Natural killer cell (primary cell): ENCODE measurements at places on chromosomes 2 and 18.

- DNase-seq = no peak
Observed at GRCh38 chr18:78790960-78791359, 188.7 kb upstream of the SALL3 start.

DNA sequence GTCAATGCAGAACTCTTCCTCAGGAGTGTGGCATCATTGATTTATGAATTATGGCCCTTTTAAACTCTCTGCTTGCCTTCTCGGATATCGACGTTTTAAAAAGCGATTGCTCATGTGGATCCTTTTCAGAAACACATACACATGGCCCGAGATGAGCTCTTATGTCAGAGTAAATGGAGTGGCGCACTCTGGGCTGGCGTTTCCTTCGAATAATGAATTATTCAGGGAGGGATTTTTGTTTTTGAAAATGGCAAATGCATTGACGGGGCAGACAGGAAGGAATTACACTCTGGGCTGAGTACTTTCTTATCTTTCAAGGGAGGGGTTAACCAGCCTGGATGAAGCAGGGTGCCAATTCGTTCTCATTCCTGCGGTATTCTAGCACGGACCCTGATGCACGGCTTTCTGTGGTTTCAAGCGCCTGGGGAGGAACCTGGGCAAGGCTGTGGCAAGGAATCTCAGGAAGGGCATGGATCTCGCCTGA, 142.7 kb downstream of the PRKCE start:
- no peak for DNase-seq

GRCh38 chr2:60450488-60450887, 103.0 kb downstream of the BCL11A start:
- DNase-seq = no peak

DNA sequence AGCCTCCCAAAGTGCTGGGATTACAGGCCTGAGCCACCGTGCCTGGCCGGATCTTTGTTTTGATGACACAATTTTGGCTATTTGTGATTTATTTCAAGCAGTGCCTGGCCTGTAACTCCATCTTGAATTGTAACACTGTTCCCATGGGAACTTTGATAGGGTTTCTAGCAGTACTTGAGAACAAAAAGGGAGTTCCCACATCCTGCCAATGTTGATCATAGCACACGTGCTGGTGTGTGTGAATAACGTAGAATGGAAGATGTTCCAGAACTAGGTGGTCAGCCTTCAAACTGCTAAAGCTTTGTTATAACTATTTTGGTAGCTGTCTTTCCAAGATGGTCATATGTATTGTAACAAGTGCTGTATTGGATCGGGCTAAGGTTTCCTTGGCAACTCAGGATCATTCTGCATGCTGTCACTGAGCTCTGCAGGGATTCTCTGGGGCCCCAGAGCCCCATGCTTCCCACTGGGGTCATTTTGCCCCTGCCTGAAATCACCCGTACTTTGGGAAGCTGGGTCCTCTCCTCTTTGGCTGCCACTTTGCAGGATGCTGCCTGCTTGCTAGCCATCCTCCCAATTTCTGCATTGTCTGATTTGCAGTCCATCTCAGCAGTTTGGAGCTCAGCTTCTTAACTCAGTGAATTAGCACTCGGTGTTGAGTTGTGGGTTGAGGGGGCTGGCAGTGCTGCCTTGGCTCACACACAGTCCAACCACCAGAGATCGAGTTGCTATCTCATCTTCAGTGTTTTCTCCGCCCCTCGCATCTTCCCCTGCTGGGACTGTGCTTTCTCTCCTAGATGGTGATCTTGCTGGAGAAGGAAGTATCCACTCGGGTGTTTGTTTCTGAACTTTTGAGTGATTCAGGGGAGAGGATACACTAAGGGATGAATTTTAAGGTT, 26.8 kb downstream of the SH3RF3 start:
- no peak for DNase-seq

DNA sequence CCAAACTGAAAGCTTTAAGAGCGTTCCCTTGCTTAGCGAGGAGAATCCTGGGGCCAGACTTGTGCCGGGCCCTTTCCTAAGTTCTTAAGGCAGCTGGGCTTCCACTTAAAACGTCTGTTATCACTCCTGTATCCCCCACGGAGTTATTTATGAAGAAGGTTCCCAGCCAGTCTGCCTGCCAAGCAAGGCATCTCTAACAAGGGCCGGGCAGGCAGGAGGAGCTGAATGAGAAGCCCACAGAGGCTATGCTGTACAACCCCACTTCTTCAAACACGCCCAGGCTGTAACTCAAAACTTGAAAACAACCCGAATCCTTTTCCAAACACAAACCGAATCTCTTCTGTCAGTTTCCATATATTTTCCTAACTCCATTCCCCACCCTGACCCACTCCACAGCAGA, 39.0 kb upstream of the ZFP36L2 start:
- DNase-seq = no peak

DNA sequence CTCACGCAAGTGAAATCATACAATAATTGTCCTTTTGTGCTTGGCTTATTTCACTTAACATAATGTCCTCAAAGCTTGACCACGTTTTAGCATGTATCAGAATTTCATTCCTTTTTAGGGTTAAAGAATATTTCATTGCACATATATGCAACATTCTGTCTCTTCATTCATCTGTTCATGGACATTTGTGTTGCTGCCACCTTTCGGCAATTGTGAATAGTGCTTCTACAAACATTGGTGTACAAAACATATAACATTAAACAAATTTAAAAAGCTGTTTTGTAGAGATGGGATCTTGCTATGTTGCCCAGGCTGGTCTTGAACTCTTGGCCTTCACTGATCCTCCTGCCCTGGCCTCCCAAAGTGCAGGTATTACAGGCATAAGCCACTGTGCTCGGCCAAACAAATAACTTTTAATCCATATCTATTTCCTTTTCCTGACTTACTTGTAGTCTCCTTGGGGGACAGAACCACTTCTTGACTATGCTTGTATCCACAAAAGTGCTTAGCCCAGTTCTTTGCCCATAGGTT, 209.3 kb downstream of the SLC4A3 start:
- no peak for DNase-seq

DNA sequence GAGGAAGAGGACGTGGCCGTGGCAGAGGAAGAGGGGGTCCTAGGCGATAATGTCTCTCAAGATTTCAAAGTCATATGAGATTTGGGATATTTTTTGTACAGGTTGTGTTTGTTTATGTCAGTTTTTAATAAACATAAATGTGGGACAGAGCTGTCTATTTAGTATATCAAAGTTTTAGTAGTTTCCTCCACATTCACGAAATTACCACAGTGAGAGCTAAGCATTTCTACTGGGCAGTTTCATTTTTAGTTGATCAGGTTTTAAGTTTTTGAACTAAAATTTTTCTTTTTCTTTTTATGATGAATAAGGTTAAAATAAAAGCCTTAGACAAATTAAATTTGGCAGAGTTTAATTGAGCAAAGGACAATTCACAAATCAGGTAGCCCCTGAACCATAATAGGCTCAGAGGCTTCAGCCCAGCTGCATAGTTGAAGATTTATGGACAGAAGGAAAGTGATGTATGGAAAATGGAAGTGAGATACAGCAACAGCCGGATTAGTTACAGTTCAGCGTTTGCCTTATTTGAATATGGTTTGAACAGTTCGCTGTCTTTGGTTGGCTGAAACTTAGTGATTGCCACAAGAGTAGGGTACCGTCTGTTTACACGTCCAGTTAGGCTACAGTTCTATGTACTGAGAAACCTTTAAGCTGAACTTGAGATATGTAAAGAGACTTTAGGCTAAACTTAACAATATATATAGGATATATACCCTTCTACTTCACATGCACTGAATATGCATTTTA, 17.1 kb downstream of the SNRPD1 start:
- no peak for DNase-seq

DNA sequence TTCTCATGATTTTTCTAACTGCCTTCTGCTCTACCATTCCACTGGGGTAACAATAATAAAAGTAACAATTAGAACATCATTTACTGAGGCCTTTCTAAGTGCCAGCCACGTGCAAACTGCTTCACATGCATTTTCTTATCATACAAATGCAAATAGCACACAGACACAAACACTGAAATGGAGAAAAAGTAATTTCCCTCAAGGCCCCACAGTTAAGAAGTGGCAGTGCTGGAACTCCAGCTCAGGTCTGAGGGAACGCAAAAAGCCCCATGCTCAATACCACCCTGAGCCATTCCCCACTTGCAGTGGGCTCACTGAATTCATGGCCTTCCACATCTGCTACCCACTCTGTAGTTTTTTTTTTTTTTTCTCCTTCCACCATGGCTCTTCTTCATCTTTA, 140.6 kb downstream of the UPP2 start:
- no peak for DNase-seq

GRCh38 chr18:37524139-37524497, 41.5 kb downstream of the CELF4 start:
- DNase-seq = no peak

DNA sequence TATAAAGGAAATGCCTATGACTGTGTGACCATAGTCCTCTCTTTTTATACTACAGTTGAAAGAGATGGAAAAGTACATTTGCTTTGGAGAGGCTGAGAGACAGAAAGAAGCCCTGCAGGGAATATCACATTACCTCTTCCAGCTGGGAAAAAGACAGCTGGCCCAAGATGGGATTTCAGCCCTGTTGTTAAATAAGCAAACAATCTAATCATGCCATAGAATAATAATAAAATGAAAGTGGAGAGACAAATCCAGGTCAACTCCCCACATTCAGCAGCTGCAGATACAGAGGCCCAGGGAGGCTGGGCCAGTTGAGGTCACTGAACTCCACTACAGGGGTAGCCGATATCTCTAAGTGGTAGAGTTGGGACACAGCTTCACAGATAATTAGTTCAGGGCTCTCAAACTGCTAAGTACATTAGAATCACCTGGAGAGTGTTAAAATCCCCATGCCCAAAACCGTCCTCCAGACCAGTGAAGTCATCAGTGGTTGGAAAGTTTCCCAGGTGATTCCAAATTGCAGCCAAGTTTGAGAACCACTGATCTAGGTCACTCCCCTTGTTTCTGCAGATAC, 81.9 kb downstream of the MOGAT1 start:
- no peak for DNase-seq

DNA sequence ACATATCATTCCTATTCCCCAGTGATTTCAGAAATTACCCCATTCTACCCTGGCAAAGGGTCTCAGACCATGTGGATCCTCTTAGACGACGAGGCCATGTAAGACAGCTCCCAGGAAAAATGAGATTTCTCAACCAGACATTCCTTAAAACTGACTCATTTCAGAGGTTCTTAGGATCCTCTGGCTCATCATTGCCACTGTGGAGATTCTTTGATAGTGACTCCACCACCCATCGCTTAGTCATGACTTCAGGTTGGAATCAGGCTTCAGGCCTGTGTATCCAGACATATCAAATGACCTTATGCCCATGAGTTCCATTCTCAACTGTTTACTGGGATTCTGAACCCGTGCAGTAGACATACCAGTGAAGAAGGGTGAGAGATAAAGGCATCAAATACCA, 245.6 kb upstream of the TCF4 start:
- no peak for DNase-seq

- no peak for DNase-seq
Observed at GRCh38 chr2:178933493-178933892, 116.4 kb downstream of the CCDC141 start.

DNA sequence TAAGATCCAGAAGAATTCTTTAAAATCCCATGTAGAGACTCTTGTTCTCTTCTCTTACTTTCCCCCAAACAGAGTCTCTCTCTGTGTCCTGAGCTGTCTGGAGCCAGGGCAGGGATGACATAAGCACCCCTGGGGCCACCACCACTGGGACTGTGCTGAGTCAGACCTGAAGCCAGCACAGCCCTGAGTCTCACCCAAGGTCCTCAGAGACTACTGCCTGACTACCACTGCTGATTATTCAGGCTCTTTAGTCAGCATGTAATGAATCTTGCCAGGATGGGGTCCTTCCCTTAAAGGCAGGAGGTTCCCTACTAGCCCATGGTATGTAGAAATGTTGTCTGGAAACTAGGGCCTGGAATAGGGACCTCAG, 34.9 kb upstream of the DYNC1I2 start:
- DNase-seq = no peak

DNA sequence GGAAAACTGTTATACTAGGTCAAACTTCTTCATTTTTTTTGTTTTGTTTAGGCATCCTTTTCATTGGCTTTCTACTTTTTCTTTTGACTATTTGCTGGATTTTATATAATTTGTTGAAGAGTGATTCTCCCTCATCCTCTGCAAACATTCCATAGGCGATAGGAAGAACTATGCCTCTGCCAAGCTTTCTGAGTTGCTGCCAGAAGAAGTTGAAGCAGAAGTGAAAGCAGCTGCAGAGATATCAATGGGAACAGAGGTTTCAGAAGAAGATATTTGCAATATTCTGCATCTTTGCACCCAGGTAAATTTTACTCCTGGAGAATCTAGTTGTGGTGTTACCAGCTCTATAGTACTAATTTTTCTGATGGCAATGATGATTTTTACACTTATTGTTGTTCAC, 25.4 kb downstream of the NOP58 start:
- no peak for DNase-seq

GRCh38 chr2:69138247-69138772, 125.3 kb downstream of the ANTXR1 start:
- DNase-seq = no peak

GRCh38 chr2:51667679-51668078, 635.7 kb upstream of the NRXN1 start:
- DNase-seq = no peak

DNA sequence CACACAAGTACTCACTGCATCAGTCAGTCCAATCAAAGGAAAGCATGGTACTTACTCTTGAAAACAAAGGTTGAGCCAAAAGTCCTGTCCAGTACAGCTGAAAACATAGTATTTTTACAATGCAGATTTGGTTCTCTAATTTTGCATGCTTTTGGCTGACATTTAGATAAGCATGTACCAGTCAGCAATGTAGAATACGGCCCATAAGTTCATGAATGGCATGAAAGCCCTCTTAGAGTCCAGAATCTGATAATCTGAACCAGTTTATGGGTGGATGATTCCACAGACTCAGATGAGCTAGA, 90.2 kb downstream of the CCBE1 start:
- no peak for DNase-seq

DNA sequence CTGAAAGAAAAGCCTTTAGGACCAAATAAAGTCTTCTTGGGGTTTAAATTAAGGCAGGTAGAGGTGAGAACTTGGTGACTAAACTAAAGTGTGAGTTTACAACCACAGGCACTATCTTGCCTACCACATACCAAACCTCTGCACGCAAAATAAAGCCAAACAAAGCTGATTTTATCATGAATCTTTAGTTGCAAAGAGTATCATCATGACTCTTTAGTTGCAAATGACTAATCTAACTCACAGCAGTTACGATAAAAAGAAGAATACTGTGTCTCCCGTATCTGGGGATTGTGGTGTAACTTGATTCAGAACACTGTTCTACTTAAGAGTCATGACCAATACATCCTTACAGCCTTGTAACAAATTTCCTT, 11.2 kb downstream of the CFAP210 start:
- no peak for DNase-seq

GRCh38 chr18:55078303-55078932, 119.2 kb upstream of the CCDC68 start:
- no peak for DNase-seq

GRCh38 chr2:204078003-204078698, 141.6 kb downstream of the ICOS start:
- no peak for DNase-seq
